ENCODE measurements at places on chromosomes 6 and 20. TPM values are rescaled to one million over a fixed set of nuclear protein-coding genes. Genes with fewer than 3 reads are reported as not detected.

MDFI gene
- 31.4 TPM for polyA plus RNA-seq

SLC32A1 gene
- polyA plus RNA-seq: 1.6 TPM

TENT5A gene
- polyA plus RNA-seq: 4.5 TPM

TCF21 gene
- 202 TPM for polyA plus RNA-seq

TPBG gene
- 29.1 TPM for polyA plus RNA-seq

NRSN1 gene
- 1.1 TPM for polyA plus RNA-seq

COL21A1 gene
- 124 TPM for polyA plus RNA-seq

- no peak for DNase-seq
These were observed 12.1 kb downstream of the TAF4 start for GRCh38 chr20:62053465-62054196.

GRCh38 chr6:53312355-53312754 lies 36.4 kb downstream of the ELOVL5 start:
- DNase-seq: no peak

- no peak for DNase-seq
These were observed 22.7 kb downstream of the PMEPA1 start for GRCh38 chr20:57686931-57687652.

- no peak for DNase-seq
These were observed 9.1 kb upstream of the GLYATL3 start for GRCh38 chr6:49490633-49491032.

- DNase-seq: no peak
These were observed 26.7 kb downstream of the ZNF337 start for GRCh38 chr20:25669826-25670422.

DNA sequence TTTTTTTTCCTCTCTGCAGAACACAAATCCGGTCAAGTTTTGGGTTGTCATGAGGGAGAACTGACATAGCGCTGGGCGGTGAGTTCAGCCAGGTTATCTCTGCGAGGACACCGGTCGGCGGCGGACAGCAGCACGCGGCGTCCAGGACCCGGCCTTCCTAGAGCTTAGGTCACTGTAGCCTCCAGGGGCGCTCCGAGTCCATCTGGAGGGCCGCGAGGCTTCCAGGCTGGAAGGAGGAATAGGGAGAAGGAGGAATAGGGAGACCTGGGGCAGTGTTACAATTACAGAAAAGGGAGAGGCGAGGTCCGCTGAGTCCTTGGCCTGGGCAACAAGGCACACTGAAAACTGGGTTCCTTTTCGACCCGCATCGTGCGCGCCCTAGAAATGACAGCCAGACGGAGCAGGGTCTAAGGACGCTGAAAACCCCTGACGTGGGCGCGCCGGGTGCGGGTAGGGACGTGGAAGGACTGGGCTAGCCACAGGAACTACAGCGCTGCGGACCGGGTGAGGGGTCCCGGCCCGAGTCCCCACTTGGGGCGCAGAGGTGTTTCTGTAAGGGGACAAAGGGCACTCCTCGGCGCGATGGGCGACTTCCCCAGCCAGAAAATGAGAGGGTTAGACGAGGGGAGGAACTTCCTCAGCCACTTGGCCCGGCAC lies 536 bp upstream of the FNDC1 start:
- no peak for DNase-seq

- DNase-seq: no peak
These were observed 115.9 kb downstream of the QRSL1 start for GRCh38 chr6:106745197-106745770.

DNA sequence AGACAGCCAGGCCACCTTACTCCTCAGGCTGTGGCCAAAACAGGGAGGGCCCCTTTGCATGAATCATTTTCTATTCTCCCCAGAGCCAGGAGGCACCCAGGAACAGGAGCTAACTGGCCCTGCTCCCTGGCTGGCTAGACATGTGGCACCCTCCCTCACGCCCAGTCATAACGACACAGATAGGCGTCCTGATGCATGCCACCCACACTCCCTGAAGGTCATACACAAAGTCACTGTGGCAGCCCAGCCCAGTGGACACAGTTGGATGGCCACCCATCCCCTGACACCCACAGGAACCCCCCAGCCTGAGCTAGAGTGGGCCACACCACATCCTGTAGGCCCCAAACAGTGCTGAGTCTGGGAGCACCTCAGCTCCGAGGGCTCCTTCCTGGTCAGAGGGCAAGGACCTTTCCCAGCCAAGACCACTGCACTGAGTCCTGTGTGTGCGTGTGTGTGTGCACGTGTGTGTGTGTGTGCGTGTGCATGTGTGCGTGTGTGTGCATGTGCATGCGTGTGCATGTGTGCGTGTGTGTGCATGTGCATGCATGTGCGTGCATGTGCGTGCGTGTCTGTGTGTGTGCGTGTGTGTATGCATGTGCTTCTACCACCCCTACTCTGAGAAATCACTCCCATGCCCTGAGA lies 21.6 kb downstream of the TFEB start:
- no peak for DNase-seq

GRCh38 chr6:169752074-169752623 lies 727 bp downstream of the ERMARD start:
- peak; percentile 13 for DNase-seq

DNA sequence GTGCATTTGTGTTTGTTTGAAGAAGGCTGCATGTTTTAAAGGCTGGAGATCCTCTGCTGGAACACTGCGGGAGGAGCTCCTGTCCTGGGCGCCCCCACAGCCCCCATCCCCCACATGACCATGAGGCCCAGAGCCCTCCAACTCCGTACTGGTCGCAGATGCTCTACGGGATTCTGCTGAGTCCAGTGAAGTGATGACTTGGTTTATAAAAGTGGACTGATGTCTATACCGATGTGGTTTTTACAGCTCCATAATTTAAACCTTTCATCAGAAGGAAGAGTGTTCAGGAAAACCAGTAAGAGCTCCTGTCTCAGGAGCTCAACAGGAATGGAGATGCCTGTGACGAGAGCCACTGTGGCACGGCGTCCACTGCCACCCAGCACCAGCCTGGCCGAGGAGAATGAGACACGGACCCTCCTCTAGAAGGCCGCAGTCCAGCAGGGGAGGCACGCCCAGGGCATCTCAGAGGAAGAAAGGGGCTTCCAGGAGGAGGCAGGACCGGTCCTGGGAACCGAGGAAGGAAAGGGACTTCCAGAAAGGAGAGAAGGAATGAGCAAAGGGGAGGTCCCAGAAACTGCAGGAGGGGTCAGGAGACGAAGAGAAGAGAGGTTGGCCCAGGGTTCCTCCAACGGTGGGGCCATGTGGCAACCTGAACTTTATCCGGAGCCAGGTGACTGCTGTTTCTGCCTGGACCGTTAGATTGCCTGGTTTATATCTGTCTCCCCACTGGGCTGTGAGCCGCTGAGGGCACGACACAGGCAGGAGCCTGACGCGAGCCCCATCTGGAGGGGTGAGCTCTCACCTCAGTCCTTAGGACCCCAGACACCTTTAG lies 26.9 kb downstream of the BFSP1 start:
- no peak for DNase-seq

- DNase-seq: no peak
These were observed 18.4 kb upstream of the SLC22A1 start for GRCh38 chr6:160102956-160103824.

GRCh38 chr20:25309395-25310267 lies 61.7 kb downstream of the PYGB start:
- no peak for DNase-seq

GRCh38 chr6:3032986-3033385 lies 33.3 kb downstream of the NQO2 start:
- DNase-seq: no peak

Data from left kidney (tissue), 8 donors.